Kidney epithelial cell (primary cell): ENCODE measurements at places on chromosomes 11 and 22. TPM values are rescaled to one million over a fixed set of nuclear protein-coding genes. Genes with fewer than 3 reads are reported as not detected.

The SOX6 gene
- total RNA-seq = 2.7 and 4.1 TPM in 2 replicates

The SYT7 gene
- total RNA-seq = 12.7 and 15.9 TPM in 2 replicates

The OR5AR1 gene
- not detected in 2 replicates for total RNA-seq

The OR52I2 gene
- total RNA-seq = not detected in 2 replicates

The MPPED2 gene
- 0.42 and 1.8 TPM in 2 replicates for total RNA-seq

The SERPING1 gene
- 18.2 and 21.6 TPM in 2 replicates for total RNA-seq

The RCE1 gene
- total RNA-seq = 45.2 and 52.7 TPM in 2 replicates

The OPCML gene
- under 0.01 and 0.27 TPM in 2 replicates for total RNA-seq

The ANKRD49 gene
- total RNA-seq = 7.5 and 16.7 TPM in 2 replicates

The PDE2A gene
- total RNA-seq = 4.3 and 6.0 TPM in 2 replicates
